Left lung (tissue), 14 donors: ENCODE measurements at places on chromosomes 13 and 19. TPM values are rescaled to one million over a fixed set of nuclear protein-coding genes. Genes with fewer than 3 reads are reported as not detected.

DNA sequence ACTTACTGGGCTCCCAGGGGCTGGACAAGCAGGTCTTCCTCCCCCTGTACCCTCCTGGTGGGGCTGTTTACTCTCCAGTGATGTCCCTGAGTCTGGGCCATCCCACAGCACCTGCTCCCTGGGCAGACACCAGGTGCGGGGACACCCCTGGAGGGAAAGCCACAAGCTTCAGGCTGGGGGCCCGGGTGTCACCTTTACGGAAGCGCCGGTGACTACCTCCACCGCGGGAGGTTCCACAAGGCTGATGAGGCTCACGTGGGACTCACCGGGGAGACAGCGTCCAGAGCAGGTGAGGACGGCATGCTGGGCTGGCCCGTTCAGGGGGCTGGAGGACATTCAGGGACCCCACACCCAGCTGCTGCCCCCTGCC, 24.9 kb downstream of the NFILZ start:
- DNase-seq = no peak

GRCh38 chr19:33797802-33798671, 1.4 kb downstream of the KCTD15 start:
- no peak for DNase-seq

DNA sequence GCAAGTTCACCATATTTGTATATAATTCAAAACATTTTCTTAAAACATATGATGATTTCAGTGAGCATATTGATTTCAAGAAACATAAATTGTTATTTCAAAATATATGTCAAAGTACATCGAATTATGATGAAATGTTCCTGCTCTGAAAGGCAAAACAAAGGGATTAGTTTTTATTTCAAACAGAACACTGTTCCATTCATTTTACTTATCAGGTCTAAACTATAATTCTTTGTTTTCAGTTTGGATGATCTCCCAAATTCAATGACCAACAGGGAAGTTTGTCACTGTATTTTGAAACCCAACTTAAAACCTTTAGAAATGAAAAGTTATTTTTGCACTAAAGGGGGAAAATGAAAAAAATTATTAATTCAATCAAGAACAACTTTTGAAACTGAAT, 610.2 kb downstream of the SLITRK1 start:
- DNase-seq = no peak

DNA sequence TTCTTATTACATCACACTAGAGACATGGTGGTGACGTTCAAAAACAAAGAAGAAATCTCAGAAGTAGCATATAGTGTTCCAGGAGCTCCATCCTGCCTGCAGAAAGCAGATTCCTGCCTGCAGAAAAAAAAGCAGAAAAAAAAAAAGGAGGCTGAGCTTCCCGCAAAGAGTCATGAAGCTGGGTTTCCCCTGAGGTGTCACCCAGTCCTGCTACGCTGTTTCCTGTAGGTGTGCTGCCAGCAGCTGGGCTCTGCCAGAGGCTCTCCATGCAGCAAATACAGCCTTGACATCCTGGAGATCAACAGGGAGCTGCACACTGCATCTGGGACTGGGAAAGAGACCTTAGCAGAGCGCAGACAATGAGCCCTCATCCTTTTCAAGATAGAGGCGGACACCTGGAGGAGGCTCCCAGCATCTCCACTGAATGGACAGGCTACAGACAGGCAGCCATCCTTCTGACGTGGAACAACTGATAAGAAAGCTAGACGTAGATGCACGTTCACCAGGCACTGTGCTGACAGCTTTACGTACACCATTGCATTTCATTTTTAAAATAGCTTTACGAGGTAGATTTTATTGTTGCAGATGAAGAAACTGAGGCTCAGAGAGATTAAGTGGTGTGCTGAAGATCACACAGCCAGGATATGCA, 350.9 kb downstream of the FOXO1 start:
- DNase-seq = no peak

The NMRK2 gene
- polyA plus RNA-seq = not detected

GRCh38 chr19:29170554-29170953, 42.4 kb downstream of the UQCRFS1 start:
- no peak for DNase-seq

DNA sequence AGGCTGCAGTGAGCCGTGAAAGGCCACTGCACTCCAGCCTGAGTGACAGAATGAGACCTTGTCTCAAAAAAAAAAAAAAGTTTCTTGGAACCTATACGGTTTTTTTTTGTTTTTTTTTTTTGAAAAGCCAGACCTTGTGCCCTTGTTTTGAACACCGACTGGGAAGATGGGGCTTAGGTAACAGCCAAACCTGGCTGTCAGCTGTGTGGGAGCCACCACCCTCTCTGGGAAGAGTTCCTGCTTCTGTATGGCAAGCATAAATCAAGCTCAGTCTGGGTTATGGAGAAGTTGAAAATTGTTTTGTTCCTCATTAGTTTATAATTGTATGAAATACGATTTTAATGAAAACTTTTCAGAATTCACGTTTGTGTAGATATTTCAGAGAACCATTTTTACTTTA, 39.5 kb downstream of the MPHOSPH8 start:
- no peak for DNase-seq

GRCh38 chr19:55704494-55705245, 29.6 kb downstream of the EPN1 start:
- no peak for DNase-seq

DNA sequence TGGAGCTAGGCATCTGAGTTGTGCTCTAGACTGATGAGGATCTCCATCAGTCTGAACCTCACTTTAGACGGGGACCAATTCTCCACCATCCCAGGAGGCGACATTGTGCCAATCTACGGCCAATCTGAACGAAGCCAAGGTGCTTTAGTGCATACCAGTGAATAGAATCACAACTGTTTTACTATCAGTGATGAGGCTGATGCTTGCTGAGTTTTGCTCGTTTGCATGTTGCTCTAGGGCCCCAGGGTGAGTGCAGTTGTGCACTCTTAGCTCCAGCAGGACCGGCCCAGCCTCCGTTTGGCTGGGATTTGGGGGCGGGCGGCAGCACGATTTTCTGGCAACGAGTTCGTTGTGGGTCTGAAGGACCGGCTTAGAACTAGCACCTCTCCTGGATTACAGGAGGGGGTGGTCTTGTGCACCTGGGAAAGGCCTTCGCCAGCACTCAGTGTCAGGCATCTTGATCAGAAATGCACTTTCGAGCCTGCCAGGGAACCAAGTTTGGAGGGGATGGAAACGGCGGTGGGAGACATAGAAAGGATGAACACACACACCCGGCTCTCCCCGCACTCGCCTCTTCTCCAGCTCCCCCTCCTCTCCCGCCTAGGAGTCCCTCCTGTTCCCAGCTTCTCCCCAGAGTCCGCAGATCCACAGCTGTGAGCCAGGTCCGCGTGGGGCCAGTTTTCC, 4.4 kb downstream of the GSX1 start:
- no peak for DNase-seq

- no peak for DNase-seq
Measured at GRCh38 chr19:16328824-16329482, 4.3 kb downstream of the KLF2 start.

The KCNRG gene
- polyA plus RNA-seq = 4.1 TPM

DNA sequence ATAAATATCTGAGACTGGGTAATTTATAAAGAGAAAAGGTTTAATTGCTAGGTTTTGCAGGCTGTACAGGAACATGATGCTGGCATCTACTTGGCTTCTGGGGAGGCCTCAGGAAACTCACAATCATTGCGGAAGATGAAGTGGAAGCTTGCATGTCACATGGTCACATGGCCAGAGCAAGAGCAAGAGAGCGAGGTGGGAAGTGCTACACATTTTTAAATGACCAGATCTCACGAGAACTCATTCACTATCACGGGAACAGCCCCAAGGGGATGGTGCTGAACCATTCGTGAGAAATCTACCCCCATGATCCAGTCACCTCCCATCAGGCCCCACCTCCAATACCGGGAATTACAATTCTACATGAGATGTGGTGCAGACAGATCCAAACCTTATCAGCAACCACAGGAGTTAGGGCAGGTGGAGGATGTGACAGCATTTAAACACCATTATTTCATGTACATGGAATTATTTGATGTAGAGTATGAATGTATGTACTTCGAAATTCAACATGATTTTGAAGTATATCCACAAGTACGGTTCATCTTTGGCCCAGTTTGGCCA, 10.5 kb upstream of the CLDN10 start:
- no peak for DNase-seq

The PROZ gene
- 0.39 TPM for polyA plus RNA-seq

- DNase-seq = no peak
Measured at GRCh38 chr13:81320516-81320915, 979.6 kb upstream of the SPRY2 start.

The ANO8 gene
- 14.0 TPM for polyA plus RNA-seq

- DNase-seq = peak; percentile 34
Measured at GRCh38 chr19:34838753-34839431, 65.9 kb upstream of the ZNF599 start.

GRCh38 chr13:97653443-97654140, 219.6 kb downstream of the RAP2A start:
- no peak for DNase-seq

GRCh38 chr13:111051041-111051725, 63.9 kb upstream of the ARHGEF7 start:
- DNase-seq = no peak

The TUBA3C gene
- not detected for polyA plus RNA-seq

GRCh38 chr13:27792393-27793218, at the start of gene GSX1:
TSS of gene GSX1 (plus strand) at chr13:27792483. CDS start at chr13:27792691, 208 bp downstream.
- peak; percentile 84 for DNase-seq

The SIGLEC10 gene
- polyA plus RNA-seq = 1.8 TPM

DNA sequence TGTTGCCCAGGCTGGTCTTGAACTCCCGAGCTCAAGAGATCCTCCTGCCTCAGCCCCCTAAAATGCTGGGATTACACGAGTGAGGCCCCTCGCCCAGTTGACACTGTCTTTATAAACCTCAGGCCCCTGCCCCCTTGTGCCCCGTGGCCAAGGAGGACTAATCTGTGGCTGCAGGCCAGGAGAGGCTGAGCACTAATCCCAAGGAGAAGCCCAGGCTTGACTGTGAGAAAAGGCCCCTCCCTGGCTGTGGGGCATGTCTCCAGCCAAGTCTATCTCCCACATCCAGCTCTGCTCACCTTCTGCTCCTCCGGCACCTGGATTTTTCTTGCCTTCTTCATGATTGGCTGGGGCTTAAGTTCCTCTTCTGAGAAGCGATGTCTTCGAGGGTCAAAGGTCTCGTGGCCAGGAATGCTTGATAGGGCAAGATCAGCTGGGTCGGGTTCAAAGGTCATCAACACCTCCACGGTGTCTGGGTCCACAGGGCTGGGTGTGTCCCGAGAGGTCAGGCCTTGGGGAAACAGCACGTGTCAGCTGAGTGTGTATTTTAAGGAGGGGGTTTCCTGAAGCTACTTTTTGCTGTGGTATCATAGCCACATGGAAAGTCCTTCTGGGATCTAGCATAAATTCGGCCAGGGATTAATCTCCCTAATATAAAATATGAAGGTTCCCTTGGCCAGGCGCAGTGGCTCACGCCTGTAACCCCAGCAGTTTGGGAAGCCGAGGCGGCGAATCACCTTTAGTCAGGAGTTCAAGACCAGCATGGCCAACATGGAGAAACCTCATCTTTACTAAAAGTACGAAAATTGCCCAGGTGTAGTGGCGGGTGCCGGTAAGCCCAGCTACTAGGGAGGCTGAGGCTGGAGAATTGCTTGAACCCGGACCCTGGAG, 3.8 kb downstream of the DBP start:
- DNase-seq = no peak

DNA sequence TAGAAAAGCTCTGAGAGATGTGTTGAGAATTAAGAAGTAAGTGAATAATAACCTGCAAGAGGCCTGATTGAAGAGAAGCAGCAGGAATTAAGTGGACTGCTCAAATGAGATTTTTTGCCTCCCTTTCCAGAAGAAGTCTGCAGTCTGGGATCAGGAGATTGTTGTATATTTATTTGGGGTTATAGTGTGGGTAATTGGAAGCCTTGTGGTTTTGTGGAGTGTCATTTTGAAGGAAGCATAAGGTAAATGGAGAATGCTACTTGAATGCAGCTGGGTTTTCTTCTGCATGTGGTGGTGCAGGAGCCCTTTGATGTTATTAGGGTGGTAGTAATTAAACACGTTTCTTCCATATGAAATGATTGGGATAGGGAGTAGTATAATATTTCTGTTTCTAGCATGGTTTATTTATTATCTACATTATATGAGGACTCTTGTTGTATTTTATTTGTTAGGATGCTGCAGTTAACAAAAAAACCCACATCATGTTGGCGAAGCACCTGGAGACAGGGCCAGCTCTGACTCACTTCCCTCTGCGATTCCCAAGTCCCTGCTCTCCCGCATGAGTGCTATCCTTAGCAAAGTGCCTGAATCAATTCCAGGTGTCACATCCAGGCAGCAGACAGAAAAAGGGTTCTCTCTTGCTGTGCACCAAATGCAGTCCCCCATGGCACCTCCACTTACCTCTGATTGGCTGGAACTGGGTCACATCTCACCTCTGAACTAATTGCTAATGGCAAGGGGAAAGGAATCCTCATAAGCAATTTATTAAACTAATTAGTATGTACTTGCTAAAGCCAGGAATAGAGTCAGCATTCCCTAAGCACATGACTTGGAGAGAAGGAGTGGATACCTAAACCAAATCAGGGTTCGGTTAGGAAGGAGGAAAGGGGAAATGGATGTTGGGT, 54.8 kb downstream of the DGKH start:
- no peak for DNase-seq

The CSNK1A1L gene
- polyA plus RNA-seq = 0.21 TPM

The ALOX5AP gene
- 3.5 TPM for polyA plus RNA-seq
